Kidney (tissue), 22 donors: ENCODE measurements at places on chromosomes 1 and 21. TPM values are rescaled to one million over a fixed set of nuclear protein-coding genes. Genes with fewer than 3 reads are reported as not detected.

Gene KIAA1614
- 5.4 TPM for polyA plus RNA-seq

Gene CLCA2
- not detected for polyA plus RNA-seq

Gene ZNF683
- polyA plus RNA-seq, result not detected

Gene SLC30A10
- polyA plus RNA-seq, result not detected
